ENCODE measurements at places on chromosomes 4 and X. TPM values are rescaled to one million over a fixed set of nuclear protein-coding genes. Genes with fewer than 3 reads are reported as not detected.

- no peak for DNase-seq
These were observed 286.2 kb downstream of the EVC2 start for GRCh38 chr4:5422195-5422594.

DNA sequence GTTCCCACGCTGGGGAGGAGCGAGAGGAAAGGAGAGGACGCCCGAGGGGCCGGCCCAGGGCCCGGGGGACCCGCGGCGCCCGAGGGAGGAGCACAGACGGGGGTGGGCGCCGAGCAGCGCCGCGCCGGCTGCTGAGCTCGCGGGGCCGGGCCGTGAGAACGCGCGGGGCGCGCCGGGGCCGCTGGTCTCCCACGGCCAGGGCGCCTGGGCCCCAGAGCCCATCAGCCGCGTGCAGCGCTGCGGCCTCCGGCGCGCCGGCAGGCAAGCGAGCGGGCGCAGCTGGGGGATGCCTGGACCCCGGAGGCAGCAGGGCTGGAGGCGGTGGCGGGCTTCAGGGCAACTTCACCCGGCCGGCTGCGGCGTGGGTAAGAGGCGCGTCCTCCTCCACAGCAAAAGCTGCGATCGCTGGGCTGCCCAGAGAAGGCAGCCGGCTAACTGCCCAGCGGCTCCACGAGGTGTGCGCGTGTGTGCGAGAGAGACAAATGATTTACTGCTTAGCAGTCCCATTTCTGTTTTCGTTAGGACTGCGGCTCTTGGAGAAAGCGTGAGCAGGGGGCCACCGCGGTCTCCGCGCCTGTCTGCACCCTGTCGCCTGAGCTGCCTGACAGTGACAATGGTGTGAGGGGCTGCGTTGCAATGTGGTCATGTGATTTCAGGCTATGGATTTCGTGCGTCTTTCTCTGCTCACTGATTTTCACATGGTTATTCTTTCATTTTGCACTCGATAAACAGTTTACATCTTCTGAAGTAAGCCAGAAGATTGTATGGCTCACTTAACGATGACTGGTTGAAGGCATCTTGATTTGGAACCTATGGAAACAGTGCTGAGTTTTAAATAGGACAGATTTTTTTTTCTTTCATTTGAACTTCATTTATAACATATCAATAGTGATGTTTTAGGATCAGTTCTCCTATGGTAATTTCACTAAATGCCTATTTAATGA is 1.2 kb downstream of the GUCY1A1 start:
- no peak for DNase-seq

DNA sequence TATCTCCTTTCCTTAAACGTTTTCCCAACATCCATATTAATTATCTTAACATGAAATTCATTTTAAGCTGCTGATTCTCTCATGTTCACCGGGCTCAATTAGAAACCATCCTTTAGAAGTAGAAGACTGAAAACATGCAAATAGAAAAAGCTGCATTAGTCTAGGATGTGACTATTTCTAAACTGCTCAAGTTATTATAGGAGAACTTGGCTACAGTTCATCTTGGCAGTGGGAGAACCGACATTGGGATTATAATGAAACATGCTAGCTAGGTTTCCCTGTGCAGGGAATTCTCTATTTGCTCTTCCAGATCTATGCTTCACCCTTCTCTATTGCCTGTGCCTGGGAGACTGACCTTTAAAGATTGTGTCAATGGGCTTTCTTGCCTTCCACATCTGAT is 151.0 kb upstream of the PPARGC1A start:
- no peak for DNase-seq

- no peak for DNase-seq
These were observed 19.5 kb downstream of the AP1AR start for GRCh38 chr4:112251019-112251643.

- no peak for DNase-seq
These were observed 16.8 kb downstream of the SMIM20 start for GRCh38 chr4:25930731-25931354.

DNA sequence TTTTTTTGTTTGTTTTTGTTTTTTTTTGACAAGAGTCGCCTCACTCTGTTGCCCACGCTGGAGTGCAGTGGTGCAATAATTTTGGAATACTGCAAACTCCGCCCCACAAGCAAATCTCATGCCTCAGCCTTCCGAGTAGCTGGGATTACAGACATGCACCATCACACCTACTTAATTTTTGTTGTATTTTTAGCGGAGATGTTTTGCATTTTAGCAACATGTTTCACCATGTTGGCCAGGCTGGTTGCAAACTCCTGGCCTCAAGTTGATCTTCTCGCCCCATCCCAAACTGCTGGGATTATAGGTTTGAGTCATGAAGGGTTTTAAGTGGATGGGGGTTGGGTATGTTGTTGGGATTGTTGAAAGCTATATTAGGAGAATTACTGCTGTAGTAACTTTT is 270.9 kb upstream of the LCORL start:
- no peak for DNase-seq

DNA sequence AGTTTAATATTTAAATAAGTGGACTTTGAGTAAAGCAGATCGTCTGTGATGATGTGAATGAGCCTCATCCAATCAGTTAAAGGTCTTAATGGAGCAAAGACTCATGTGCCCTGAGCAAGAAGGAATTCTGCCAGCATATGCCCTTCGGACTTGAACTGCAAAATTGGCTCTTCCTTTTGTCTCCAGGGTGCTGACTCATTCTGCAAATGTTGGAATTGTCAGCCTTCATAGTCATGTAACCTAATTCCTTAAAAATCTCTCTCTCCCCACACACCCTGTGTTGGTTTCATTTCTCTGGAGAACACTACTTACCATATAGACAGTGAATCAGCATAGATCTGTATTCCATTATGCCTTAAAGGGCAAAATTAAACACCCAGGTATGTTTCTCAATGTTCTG is 609.8 kb upstream of the GALNTL6 start:
- no peak for DNase-seq

- DNase-seq = no peak
These were observed 129.3 kb upstream of the FAM9B start for GRCh38 chrX:9163214-9163709.

DNA sequence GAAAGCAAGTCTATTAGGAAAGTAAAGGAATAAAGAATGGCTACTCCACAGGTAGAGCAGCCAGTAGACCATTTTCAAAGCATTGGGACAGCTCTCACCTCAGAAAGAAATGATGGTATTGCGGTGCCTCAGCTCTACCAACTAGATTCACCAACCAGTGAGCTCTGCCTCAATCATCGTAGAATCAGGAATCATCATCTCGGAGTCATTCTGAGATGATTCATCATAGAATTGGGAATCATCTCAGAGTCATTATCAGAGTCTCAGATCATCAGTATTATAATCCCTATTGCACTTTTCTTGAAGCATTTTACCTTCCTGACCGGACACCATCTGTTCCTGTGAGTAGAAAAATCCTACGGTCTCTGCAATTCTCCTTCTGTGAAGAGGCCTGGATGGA is 17.5 kb upstream of the SAT1 start:
- no peak for DNase-seq

DNA sequence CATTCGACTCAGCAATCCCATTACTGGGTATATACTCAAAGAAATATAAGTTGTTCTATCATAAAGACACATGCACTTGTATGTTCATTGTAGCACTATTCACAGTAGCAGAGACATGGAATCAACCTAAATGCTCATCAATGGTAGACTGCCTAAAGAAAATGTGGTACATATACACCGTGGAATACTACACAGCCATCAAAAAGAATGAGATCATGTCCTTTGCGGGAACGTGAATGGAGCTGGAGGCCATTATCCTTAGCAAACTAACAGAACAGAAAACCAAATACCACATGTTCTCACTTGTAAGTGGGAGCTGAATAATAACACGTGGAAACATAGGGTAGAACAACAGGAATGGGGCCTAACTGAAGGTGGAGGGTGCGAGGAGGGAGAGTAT is 44.9 kb downstream of the TMEM131L start:
- DNase-seq = no peak

GRCh38 chr4:139625482-139625881 is 40.1 kb upstream of the MGST2 start:
- DNase-seq = no peak

- DNase-seq = no peak
These were observed 9.5 kb downstream of the TLR1 start for GRCh38 chr4:38795087-38795486.

- DNase-seq = no peak
These were observed 3.3 kb downstream of the HTT start for GRCh38 chr4:3077796-3078195.

DNA sequence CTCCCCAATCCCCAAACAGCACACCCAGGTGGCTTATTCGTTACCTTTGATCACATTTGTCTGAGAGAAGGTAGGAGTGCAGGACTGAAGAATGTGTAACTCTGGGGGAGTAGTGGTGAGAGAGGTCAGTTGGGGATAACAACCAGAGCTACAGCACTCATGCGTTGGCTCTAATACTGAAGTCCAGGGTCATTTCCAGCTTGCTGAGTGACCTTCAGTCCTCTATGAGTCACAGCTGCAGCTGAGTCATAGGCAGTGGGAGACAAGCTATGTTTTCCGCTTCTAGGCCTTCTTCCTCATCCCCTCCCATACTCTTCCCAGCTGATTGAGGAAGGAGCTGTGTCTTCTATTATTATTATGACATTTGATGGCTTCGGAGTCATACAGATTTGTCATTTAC is 31.6 kb upstream of the CT47C1 start:
- no peak for DNase-seq

- DNase-seq = no peak
These were observed 67.9 kb downstream of the FAM114A1 start for GRCh38 chr4:38935391-38936073.

DNA sequence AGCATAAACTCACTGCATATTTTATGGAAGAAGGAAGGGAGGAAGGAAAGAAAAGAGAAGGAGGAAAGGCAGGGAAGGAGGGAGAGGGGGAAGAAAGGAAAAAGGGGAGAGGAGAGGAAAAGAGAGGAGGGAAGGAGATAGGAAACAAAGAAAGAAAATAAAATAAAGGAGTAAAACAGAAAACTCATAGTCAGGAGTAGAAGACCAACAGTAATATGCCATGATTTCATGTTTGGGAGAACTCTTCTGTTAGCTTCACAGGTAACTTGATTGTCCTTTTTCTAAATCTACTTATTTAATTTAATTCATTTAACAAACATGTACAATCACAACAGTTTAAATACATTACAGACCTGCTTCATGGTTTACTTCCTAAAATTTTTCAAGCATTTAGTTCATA is 46.8 kb upstream of the SGMS2 start:
- no peak for DNase-seq

GRCh38 chr4:101282076-101282844 is 65.1 kb downstream of the PPP3CA start:
- DNase-seq = no peak

DNA sequence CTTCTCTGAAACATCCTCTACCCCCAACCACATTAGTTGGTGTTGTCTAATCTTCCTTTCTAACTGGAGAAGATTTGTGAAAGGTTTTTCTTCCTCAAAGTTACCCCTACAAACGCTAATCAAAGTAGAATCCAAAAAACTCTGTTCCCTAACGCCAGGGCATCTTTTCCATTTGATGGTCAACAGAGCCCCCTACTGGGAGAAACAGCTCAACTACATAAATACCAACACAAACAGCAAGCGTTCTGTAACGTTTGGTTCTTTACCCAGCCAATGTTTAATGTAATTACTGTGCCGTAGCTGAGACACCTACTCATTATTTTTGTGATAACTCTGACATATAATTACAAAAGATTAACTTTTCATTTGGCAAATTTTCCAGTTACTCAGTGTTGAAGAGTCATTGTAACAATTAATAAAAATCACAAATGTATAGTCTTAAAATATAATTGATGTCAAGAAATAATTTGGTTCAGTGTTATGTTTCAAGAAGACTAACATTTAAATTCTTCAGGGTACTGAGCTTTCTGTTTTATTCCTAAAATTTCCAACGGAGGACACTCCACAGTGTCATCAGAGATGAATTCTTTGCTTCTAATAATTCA is 94.9 kb upstream of the TBC1D9 start:
- DNase-seq = peak; percentile 73

DNA sequence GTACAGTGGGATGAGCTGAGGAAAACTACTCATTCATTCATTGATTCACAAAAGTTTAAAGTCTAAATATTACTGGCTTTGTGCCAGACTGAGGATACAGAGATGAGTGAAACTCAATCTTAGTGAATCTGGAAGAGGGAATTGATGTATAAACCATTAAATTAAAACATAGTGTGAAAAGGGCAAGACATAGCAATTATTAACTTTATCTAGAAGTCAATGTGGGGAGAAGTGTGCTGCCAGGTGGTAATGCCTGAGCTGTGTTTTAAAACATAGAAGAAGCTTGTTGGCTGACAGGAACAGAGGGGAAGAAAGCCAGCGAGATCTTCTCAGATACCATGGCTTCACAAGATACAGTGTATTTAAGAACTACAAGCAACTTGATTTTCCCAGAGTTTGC is 153.4 kb downstream of the BMPR1B start:
- DNase-seq = no peak

GRCh38 chr4:158816955-158817354 is 48.1 kb downstream of the FNIP2 start:
- no peak for DNase-seq

GRCh38 chrX:20060961-20061748 is 55.6 kb downstream of the MAP7D2 start:
- DNase-seq = no peak

GRCh38 chrX:139933904-139934303 is 1.1 kb upstream of the ATP11C start:
- no peak for DNase-seq

DNA sequence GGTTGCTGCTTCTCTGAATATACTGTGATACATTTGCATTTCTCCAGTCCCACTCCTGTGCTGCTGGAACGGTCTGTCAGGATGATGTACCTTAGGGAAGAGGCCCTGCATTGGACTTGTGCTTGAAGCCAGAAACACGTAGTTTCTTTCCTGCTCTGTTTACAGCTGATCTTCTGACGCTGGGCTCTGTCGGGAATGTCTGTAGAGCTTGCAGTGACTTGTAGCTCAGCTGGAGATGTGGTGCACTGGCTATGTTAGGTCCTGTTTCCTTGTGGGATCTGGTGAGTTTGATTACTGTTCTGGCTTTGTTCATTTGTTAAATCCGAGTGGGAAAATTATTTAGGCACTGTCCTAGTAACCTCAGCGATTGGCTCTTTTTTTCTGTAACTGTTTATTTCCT is 137.2 kb upstream of the WDR1 start:
- DNase-seq = no peak

- DNase-seq = no peak
These were observed 19.1 kb upstream of the CISD2 start for GRCh38 chr4:102849579-102850104.

GRCh38 chrX:72245461-72246089 is 6.7 kb upstream of the ERCC6L start:
- no peak for DNase-seq

The SPP1 gene
- 225 TPM for polyA plus RNA-seq

The TLR10 gene
- 0.65 TPM for polyA plus RNA-seq

The HHIP gene
- 2.3 TPM for polyA plus RNA-seq

The SUPT20HL2 gene
- polyA plus RNA-seq = not detected

The DCLK2 gene
- polyA plus RNA-seq = 11.5 TPM

The F11 gene
- polyA plus RNA-seq = 4.1 TPM

The UGT2A1 gene
- polyA plus RNA-seq = 3.3 TPM

The RASGEF1B gene
- polyA plus RNA-seq = 11.2 TPM

The NOCT gene
- polyA plus RNA-seq = 6.6 TPM

The PAK3 gene
- polyA plus RNA-seq = 6.2 TPM

The LRCH2 gene
- polyA plus RNA-seq = 12.6 TPM

Measured in right renal cortex interstitium (tissue), 3 donors.